Astrocyte (in vitro differentiated cells and primary cell): ENCODE measurements at places on chromosomes 2 and 18. TPM values are rescaled to one million over a fixed set of nuclear protein-coding genes. Genes with fewer than 3 reads are reported as not detected.

DNA sequence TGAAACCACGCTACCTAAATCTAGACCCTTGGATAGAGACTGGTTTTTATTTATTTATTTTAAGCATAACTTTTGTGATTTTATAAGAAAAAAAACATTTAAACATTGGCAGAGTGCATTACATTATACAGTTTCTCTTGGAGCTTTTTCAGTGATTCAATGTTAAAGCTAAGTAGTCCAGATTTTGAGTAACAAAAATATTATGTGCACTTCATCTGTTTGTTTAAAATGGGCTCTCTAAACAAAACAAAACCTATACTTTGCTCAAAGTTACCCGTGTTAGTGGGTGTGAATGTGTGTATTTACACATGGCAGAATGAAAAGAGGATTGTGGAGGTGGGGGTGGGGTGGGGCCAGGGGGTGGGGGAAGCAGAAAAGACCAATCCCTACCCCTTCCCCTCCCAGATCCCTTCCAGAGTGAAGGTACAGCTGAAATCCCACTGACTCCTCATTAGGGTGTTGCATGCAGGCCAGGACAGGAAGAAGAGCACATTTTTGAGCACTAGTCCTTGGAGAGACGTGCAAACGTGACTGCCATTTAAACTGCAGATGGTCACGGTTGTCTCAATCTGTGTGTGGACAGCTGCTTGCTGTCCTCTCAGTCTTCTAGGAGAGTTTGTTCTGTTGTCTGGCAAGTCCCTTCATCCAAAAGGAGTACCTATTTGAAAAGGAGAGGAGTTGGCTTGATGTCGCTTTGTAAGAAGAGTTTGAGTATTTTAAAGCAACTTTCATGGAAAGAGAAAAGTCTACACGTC, 303.0 kb downstream of the ICOS start:
- no peak for DNase-seq

DNA sequence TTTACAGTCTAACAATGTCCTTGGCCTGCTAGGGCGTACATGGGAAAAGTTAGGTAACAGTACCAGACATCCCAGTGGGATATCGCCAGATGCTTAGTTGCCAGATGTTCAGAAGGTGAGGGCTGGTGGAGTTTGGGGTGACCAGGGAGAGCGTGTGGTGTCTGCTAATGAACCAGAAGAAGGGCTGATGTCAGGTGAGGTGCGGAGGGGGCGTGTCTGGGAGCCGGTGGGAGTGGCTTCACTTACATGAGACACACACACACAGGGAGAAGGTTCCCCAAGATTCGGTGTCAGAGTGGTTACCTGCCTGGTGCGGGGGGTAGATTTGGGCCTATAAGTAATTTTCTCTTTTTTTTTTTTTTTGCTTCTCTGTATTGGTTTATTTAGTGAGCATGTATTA, 12.2 kb downstream of the RAB31 start:
- no peak for DNase-seq

GRCh38 chr18:6948281-6949055, 169.1 kb downstream of the LAMA1 start:
- DNase-seq: no peak

- DNase-seq: no peak
Observed at GRCh38 chr2:68723181-68723580, 11.4 kb upstream of the ARHGAP25 start.

DNA sequence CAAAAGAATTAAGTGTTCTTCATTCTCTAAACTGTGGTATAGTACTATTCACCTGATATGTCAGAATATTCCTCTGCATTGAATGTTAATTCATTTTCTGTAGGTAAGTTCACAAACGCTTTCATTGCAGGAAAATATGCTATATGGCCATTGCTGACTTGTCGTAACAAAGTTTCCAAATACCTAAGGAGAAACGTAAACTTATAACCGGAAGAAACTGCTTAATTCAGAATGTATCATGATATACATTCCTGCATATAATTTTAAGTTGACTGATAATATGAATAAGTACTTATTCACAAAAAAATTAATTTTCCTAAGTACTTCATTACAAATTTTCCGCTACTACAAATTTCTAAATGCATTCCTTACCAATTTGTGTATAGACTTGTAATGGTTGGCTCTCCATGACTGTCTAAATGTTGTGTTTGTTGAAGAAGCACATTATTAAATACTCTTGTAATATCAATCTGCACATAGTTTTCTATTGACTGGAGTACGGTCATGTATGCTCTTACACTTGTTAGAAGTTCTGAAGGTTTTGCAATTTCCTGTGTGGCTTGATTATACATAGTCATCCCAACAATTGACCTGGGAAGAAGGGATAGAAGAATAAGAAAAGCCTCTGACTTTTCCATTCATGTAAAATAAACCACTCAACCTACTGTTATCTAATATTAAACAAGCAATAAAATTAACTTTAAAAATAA, 85.4 kb downstream of the NCKAP1 start:
- DNase-seq: peak; percentile 62

DNA sequence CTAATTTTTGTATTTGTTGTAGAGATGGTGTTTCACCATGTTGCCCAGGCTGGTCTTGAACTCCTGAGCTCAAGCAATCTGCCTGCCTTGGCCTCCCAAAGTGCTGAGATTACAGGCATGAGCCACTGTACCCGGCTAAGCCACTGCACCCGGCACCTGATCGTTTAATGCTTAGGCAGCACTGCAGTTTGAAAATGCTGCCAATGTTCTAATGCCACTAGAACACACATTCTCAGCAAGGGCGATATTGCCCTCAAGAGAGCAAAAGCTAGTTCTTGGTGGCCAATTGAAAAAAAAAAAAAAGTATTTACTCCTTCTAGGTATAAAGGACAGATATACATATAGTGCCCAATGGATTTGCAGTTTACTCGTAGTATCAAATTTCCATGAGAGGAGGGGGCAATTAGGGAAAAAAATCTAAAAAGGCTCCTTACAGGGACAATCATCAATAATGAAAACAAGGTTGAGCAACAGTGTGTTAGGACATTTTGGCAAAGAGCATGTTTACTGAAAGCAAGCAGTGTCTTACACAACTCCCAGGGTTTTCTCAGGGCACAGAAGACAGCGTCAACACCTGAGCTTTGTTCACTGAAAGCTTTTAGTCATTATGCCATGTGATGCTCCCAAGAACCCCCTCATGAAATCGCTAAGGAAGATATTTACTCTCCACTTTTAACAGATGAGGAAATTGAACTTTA, 199.9 kb upstream of the PKDCC start:
- DNase-seq: no peak

BUB1 gene
- 4.8 and 8.0 TPM in 2 replicates for total RNA-seq

POTEE gene
- 0.79 and 1.0 TPM in 2 replicates for total RNA-seq

LOXL3 gene
- 17.6 and 33.8 TPM in 2 replicates for total RNA-seq

KIF1A gene
- 20.3 and 51.2 TPM in 2 replicates for total RNA-seq

RMND5A gene
- total RNA-seq: 31.3 and 33.6 TPM in 2 replicates

MC4R gene
- not detected in 2 replicates for total RNA-seq

VIT gene
- not detected in 2 replicates for total RNA-seq

TOGARAM2 gene
- 0.38 and 0.73 TPM in 2 replicates for total RNA-seq
